Activated CD4-positive, alpha-beta T cell treated with anti-CD3 and anti-CD28 coated beads, Interleukin-2, amount 10 ng/mL, durations not matched to agents 7 days and 5 days (primary cell): ENCODE measurements at places on chromosomes 3 and 15. TPM values are rescaled to one million over a fixed set of nuclear protein-coding genes. Genes with fewer than 3 reads are reported as not detected.

- DNase-seq, result peak; percentile 54
- H3K36me3 ChIP-seq, result peaks cover 17% of the 10 kb centered on the region
- peaks cover 67% of the 10 kb centered on the region for H3K4me1 ChIP-seq
- no peaks in the 10 kb centered on the region for H3K27me3 ChIP-seq
Measured at GRCh38 chr3:188153437-188154013, 432 bp upstream of the LPP start.

DNA sequence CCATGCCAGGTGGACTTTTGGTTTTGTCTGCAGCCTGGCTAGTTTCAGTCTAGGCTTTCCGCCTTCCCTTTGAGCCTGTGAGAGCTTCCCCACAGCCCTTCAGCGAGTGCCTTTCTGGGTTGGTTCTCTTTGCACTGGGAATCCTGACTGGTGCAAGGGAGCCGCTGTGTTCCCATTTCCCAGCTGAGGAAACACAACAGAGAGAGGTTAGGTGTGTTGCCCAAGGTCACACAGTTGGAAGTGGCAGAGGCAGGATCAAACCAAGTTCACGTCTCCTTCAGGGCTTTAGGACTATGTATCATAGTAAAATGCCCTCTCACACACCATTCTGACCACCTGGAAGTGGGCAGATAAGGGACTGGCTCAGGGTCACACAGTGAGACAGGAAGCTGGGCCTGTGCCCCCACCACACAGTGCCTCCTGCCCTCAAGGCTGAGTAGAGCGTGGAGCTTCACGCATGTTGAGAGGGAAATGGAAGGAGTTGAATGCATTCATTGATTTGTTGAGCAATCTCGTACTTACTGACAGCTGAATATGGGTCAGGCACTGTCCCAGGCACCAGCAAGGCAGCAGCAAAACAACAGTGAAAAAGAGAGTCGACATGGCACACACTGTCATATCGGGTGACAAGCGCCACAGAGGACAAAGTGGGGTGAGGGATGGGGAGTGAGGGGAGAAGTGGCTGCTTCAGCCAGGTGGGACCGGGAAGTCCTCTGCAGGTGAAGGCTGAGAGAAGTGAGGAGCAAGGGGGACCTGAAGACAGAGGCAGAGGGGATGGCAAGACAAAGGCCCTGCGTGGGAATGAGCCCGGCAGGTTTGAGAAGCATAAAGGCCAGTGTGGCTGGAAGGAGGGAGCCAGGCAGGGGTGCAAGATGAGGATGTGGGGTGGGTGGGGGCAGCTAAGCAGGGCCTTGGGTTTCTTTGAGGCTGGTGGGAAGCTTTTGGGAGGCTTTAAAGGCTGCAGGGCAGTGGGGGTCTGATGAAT lies 12.3 kb upstream of the ANPEP start:
- no peak overlapping the region for H3K4me3 ChIP-seq
- H3K27me3 ChIP-seq, result peaks cover 3% of the 10 kb centered on the region
- H3K27ac ChIP-seq, result no peak overlapping the region
- no peaks in the 10 kb centered on the region for H3K36me3 ChIP-seq

- peaks cover 2% of the 10 kb centered on the region for H3K36me3 ChIP-seq
- H3K27me3 ChIP-seq, result no peaks in the 10 kb centered on the region
- peaks cover 36% of the 10 kb centered on the region for H3K4me1 ChIP-seq
- H3K4me3 ChIP-seq, result no peak overlapping the region
- DNase-seq, result no peak
Measured at GRCh38 chr15:65805019-65805745, 13.1 kb upstream of the DENND4A start.

DNA sequence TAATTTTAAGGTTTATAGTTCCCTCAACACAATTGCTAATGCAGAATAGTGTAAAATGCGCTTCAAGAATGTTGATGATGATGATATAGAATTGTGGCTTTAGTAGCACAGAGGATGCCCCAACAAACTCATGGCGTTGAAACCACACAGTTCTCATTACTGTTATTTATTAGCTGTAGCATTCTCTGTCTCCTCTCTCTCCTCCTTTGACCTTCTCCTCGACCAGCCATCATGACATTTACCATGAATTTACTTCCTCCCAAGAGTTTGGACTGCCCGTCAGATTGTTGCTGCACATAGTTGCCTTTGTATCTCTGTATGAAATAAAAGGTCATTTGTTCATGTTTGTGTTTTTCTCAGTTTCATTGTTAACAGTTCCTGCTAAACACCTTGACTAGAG lies 27.8 kb upstream of the CRTC3 start:
- no peak overlapping the region for H3K4me3 ChIP-seq
- no peaks in the 10 kb centered on the region for H3K27me3 ChIP-seq
- H3K27ac ChIP-seq, result no peak overlapping the region
- H3K4me1 ChIP-seq, result peaks cover 5% of the 10 kb centered on the region
- H3K36me3 ChIP-seq, result peaks cover 43% of the 10 kb centered on the region

- H3K27ac ChIP-seq, result no peak overlapping the region
- H3K4me1 ChIP-seq, result no peaks in the 10 kb centered on the region
- H3K36me3 ChIP-seq, result no peaks in the 10 kb centered on the region
- no peak overlapping the region for H3K4me3 ChIP-seq
- DNase-seq, result no peak
Measured at GRCh38 chr3:21520106-21520963, 230.7 kb downstream of the ZNF385D start.

- DNase-seq, result peak; percentile 82
- H3K4me3 ChIP-seq, result no peak overlapping the region
- peaks cover 16% of the 10 kb centered on the region for H3K4me1 ChIP-seq
- H3K27me3 ChIP-seq, result no peaks in the 10 kb centered on the region
Measured at GRCh38 chr15:42650208-42651066, 75.0 kb downstream of the STARD9 start.

DNA sequence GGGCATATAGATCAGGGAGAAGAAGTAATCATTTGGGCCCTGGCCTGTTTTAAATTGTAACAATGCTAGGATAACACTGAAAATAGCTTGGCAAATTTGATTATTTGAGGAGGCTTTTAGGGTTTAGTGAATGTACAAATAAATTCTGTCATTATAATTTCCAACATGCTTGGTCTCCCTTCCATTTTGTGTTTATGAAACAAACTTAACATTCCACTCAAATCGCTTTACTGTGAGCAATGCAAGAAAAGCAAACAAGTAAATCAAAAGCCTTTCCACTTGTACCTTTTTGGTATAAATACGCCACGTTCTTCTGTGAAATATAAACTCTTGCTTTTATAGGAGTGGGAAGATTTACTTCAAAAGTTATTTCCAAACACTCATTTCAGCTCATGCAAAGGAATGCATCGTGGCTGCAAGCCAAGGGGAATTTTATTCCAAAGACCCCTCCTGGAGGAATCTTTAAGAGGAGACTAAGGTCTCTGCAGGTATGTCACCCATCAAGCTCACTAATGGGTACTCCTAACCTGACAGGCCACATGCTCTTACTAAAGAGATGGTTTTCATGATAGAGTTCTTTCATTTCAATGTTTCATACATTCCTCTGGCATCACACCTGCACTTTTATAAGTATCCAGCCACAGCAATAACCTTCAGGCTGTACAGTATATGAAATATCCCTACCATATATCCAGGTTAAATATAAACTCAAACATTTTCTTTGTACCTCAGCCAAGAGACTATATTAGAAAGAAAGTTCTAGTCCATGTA lies 115.2 kb downstream of the P3H2 start:
- H3K4me1 ChIP-seq, result no peaks in the 10 kb centered on the region
- no peak overlapping the region for H3K4me3 ChIP-seq
- H3K27ac ChIP-seq, result no peak overlapping the region
- H3K27me3 ChIP-seq, result peaks cover 5% of the 10 kb centered on the region
- H3K36me3 ChIP-seq, result no peaks in the 10 kb centered on the region
- DNase-seq, result no peak

DNA sequence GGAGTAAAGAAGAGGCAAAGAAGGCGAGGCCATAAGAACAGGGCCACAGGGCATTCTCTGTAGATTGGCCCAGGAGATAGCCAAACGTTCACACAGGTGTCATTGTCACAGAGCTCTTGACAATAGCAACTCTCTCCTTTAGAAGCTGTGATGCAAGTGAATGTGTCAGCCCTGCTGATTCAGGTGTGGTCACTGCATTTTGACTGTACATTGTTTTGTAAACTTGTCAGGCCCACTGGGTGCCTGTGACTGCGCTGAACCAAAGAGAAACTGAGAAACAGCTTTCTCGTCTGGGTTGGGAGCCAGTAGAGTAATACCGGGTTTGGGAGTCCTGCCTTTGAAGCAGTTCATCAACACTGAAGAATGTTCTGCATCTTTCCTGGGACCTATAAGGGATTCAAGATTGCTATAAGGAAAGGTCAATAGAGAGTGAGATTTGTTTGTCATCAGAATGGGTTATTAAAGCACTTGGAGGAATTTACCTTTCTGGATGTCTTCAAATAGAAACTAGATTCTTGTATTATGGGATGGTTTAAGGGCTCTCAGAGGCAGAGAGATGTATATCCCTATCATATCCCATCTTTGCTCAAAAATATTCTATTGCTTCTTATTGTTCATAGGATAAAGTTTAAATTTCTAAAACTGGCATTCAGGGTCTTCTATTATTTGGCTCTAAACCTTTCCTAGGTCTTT lies 45.4 kb downstream of the TMEM45A start:
- no peak overlapping the region for H3K27ac ChIP-seq
- H3K4me3 ChIP-seq, result no peak overlapping the region

GRCh38 chr3:98022978-98023820 lies 11.9 kb downstream of the GABRR3 start:
- no peaks in the 10 kb centered on the region for H3K36me3 ChIP-seq
- peak overlapping the region; percentile 28 for H3K27ac ChIP-seq
- H3K4me3 ChIP-seq, result no peak overlapping the region
- no peaks in the 10 kb centered on the region for H3K27me3 ChIP-seq

GRCh38 chr3:43087249-43087776 lies 18.6 kb downstream of the POMGNT2 start:
- peaks cover 13% of the 10 kb centered on the region for H3K36me3 ChIP-seq
- no peak overlapping the region for H3K27ac ChIP-seq
- peaks cover 5% of the 10 kb centered on the region for H3K4me1 ChIP-seq
- H3K4me3 ChIP-seq, result no peak overlapping the region
- H3K27me3 ChIP-seq, result no peaks in the 10 kb centered on the region
- peak; percentile 13 for DNase-seq

- H3K4me3 ChIP-seq, result no peak overlapping the region
- peaks cover 17% of the 10 kb centered on the region for H3K4me1 ChIP-seq
- no peaks in the 10 kb centered on the region for H3K27me3 ChIP-seq
- no peak for DNase-seq
- H3K36me3 ChIP-seq, result peaks cover 2% of the 10 kb centered on the region
- H3K27ac ChIP-seq, result no peak overlapping the region
Measured at GRCh38 chr3:99885851-99886250, 68.2 kb downstream of the CMSS1 start.

Gene TGM4
- not detected for total RNA-seq
